ENCODE measurements at places on chromosomes 1 and 21.
A peak's percentile ranks its signal among the peaks of the same experiment; 100 is the strongest.

- no peak for DNase-seq
Measured at GRCh38 chr1:226496453-226497015, 52.0 kb upstream of the STUM start.

DNA sequence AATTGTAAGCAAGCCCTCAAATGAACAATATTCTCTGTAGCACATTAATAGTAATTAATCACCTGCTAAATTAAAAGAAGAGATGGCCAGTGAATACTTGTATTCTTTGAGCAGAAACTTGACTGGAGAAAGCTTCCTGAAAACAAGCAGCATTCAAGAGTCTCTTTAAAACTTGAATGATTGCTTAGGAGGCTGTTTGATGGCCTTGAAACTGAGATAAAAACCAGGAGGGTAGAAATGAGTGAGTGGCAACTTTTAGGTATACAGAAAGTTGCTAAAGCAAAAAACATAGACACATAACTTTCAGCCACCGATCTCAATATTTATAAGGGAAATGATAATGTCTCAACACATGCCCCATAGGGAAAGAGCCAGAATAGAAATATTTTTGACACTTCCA is 234.8 kb upstream of the FMN2 start:
- DNase-seq, result no peak

DNA sequence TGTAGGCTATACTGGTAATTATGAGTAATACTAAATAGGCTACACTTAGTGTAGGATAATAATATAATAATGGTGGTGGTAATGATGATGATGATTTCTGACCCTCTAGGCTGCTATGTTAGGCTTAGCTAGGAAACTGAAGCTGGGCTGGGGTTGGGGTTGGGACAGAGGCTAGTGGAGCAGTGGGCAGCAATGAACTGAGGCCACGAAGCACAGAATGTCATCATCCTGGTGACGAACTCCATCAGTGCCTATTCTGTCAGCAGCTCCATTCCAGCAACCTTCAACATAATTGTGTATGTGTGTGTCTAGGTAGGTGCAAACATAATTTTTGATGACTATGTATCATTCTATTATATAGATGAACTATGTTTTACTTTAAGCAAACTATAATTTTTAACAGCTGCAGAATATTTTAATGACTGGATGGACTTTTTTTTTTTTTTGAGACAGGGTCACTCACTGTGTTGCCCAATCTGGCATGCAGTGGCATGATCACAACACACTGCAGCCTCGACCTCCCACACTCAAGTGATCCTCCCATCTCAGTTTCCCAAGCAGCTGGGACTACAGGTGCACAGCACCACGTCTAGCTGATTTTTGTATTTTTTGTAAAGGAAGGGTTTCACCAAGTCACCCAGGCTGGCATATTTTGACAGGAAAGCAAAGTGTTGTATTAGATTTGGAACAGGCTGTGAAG is 12.9 kb upstream of the CLIC4 start:
- no peak for DNase-seq

DNA sequence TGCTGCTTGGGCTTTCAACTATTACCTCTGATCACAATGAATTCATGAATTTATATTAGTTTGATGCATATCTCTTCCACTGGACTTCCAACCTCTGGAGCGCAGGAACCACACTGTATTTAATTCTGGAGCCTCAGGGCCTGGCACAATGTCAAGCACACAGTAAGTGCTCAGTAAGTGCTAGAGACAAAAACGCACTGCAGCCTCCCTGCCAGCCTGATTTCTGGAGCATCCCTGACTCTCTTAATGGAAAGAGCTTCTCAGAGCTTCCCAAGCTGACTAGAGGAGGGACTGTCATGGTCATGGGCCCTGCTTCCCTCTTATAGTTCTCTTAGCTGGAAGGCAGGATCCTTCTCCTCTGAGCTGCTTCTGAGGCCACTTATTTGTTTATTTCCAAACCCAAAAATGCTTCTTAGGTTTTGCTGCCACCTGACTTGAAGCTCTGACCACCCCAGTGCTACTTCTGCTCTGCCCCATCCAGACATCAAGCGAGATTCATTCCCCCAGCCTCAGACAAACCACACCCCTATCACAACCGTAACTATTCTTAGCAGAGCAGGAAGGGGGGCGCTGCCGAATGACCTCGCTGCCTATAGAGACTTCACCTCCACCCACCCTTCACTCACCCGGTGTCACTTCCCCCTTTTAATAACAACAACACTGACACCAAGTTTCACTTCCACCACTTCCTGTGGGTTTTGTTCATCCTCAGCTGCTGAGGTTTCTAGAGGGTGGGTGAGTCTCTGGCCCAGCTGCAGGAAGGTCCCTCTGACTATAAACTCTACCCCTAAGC is 33.6 kb downstream of the NUAK2 start:
- peak; percentile 71 for DNase-seq

- DNase-seq, result no peak
Measured at GRCh38 chr21:25790122-25790877, 55.5 kb downstream of the GABPA start.

DNA sequence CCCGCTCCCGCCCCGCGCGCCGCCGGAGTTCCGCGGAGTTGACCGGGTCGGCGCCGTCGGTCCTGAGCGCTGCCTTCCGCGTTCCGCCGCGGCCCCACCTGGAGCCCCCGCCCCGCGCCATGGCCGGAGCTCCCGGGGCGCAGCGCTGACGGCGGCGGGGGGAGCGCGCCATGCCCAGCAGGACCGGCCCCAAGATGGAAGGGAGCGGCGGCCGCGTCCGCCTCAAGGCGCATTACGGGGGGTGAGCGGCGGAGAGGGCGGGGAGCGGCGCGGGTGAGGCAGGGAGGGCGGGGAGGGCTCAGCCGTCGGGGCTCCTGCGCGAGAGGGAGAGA is 216 bp downstream of the PRKCZ start:
- no peak for DNase-seq

DNA sequence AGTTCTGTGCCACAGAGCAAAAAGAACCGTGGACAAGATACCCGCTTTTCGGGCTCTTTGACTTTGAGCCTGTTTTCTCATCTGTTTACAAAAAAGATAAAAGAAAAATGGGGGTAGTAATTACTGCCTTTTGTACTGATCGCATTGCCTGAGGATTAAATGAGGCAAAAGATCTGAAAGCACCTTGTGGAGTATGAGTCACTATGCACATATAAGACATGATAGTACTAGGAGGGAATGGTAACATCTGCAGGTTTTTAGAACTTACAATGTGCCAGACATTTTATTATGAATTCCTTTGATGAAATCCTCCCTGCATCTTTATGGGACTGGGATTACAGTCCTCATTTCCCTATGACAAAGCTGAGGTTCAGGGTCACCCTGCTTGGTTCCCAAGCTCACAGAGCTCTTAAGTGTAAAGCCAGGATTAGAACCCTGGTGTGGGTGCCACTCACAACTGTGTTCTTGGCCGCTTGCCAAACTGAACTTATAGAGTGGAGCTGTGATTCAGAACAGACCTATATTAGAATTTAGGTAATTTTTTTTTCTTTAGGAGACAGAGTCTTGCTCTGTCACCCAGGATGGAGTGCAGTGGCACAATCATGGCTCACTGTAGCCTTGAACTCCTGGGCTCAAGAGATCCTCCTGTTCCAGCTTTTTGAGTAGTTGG is 1.8 kb downstream of the DISC1 start:
- DNase-seq, result no peak

DNA sequence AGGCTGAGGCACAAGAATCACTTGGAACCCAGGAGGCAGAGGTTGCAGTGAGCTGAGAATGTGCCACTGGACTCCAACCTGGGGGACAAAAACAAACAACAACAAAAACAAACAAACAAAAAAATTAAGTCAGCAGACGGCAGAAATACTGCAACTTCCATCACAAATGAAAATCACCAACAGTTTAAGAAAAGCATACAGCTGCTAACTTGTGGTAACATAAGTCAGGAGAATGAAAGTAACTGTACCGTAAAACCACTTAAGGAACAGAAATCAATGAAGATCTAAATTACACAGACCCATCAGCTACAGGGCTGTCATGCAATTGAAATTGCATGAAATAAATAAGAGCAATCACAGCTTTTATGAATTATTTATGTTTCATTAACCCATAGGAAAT is 25.0 kb downstream of the MCOLN2 start:
- DNase-seq, result no peak

DNA sequence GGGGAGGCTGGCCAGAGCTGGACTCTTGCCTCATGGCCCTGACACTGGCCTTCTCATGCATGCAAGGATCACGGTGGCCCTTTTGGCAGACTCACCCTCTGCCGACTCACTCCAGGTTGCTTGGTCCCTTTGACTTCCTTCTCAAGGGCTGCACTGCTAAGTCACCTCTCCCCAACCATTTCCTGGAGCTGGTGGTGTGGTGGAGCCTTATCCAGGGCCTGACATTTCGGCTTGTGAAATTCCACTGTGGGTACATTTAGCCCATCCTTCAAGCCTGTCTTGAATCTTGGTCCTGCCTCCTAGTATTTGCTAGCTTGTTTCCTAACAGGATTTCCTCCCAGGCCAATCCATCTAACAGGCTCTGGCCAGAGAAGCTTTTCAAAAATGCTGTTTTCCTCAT is 52.6 kb upstream of the JUN start:
- DNase-seq, result no peak

- DNase-seq, result no peak
Measured at GRCh38 chr1:31785947-31786290, 21.8 kb upstream of the ADGRB2 start.

DNA sequence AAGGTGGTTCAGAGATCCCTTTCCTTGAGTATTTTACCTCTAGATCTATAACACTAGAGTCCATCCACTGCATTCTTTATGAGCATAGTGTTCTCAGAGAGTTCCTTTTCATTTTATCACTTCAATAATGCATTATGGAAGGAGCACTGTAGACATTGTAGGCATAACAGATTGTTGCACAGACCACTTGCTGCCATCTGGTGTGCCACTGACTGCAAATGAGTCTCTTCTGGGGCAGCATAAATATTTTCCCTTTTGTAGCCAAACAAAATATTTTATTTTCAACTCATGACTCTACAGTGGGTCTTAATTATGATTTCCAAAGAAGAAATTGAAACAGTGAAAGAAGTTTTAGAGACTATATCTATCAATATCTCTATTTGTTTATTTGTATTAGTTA is 290.4 kb downstream of the OLFM3 start:
- DNase-seq, result no peak

GRCh38 chr1:22249928-22250680 is 107.2 kb upstream of the WNT4 start:
- no peak for DNase-seq

GRCh38 chr1:96515925-96516324 is 205.7 kb upstream of the PTBP2 start:
- DNase-seq, result no peak

GRCh38 chr1:223832637-223832943 is 13.2 kb downstream of the TP53BP2 start:
- no peak for DNase-seq

DNA sequence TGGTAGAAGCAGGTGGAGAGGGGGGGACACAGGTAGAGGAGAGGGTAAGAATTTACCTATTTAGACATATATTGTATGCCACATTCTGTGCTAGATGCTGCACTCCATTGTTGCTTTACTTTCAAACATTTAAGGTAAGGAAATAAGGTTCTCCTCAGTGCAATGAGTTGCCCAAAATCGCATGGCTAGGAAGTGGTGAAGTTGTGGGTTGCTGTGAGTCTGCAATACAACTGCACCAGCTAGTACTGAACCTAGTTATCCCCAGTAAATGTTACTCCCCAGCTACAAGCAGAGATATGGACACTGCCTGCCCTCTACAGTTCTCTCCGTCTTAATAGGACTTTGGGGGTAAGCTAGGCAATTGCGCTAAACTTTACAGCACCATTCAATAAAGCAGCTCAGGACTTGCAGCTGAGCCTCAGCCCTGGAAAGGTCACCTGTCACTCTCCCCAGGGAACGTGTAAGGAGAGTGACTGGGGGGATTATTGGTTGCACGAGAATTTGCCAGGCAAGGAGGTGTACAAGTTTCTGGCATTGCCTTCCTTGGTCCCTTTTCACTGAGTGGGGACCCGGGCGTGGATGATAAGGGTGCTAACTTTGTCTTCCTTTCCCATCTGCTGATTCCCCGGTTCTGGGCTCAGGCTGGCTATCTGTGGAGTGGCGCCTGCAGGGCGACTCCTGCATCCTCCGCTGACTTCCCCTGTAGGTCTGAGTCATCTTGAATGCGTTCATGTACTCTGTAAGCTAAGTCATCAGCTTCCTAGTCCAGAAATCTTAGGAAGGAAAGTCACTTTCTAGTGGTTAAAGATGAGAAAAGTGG is 71.3 kb upstream of the CNTN2 start:
- DNase-seq, result no peak

GRCh38 chr1:31487143-31487542 is 74.1 kb downstream of the SERINC2 start:
- no peak for DNase-seq

GRCh38 chr1:119738100-119738720 is 26.5 kb downstream of the PHGDH start:
- DNase-seq, result no peak

GRCh38 chr1:20124456-20125057 is 5.2 kb upstream of the PLA2G2D start:
- no peak for DNase-seq

- DNase-seq, result no peak
Measured at GRCh38 chr1:38153066-38153777, 106.6 kb upstream of the POU3F1 start.

GRCh38 chr1:81238129-81238528 is 562.6 kb upstream of the ADGRL2 start:
- no peak for DNase-seq

DNA sequence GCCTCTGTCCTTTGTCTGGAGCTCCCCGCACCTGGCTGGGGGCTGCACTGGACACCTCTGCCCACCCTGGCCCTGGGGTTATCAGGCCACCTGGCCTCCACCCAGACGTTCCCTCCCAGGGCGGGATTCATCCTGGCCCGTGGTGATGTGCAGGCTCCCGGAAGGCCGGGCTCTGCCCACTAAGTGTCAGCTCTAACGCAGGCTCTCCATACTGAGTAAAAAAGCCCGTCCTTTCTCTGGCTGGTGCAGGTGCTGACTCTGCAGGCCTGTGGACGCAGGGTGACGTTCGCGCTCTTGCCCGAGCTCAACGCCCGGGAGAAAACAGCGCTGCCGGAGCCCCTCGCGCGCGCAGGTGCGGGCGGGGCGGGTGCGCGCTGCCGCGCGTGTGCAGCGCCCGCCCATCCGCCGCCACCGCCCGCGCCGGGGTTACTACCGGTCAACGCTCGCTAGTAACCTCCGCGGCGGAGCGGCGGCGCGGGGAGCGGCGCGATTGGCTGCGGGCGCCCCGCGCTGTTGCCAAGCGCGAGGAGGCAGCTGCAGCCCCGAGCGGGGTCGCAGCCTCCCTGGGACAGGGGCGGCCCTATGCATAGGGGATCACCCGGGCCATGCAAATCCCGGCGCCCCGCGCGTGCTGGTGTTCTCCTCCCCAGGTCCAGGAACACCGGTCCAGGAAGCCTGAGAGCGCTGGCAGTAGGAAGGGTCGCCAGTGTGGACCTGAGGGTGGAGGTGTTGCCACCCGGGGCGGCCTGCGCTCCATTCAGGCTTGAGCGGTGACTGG is 15.7 kb downstream of the ABCG1 start:
- DNase-seq, result peak; percentile 74
